ENCODE measurements at places on chromosomes 3 and 15.
A peak's percentile ranks its signal among the peaks of the same experiment; 100 is the strongest.

- DNase-seq, result no peak
Measured at GRCh38 chr3:184022323-184022722, 4.6 kb upstream of the ABCC5 start.

GRCh38 chr3:100269410-100270214, 8.8 kb downstream of the TBC1D23 start:
- DNase-seq, result no peak

GRCh38 chr15:35443376-35443775, 102.6 kb downstream of the DPH6 start:
- no peak for DNase-seq

DNA sequence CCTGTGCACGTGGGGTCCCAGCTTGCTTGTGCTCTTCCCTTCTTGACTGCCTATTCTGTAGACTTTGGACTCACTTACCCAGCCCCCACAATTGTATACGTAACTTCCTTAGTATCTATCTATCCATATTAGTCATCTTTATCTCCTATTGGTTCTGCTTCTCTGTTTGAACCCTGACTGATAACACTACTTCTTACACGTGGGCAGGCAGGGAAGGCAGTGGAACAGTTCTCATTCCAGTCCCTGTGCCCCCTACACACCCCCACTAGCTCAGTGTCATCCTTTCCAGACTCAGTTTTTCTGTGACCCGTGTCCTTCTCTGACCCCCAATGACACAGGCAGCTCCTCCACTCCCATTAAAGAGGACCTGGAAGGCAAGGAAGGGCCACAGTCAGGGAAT, 74.2 kb upstream of the FBN1 start:
- DNase-seq, result no peak

DNA sequence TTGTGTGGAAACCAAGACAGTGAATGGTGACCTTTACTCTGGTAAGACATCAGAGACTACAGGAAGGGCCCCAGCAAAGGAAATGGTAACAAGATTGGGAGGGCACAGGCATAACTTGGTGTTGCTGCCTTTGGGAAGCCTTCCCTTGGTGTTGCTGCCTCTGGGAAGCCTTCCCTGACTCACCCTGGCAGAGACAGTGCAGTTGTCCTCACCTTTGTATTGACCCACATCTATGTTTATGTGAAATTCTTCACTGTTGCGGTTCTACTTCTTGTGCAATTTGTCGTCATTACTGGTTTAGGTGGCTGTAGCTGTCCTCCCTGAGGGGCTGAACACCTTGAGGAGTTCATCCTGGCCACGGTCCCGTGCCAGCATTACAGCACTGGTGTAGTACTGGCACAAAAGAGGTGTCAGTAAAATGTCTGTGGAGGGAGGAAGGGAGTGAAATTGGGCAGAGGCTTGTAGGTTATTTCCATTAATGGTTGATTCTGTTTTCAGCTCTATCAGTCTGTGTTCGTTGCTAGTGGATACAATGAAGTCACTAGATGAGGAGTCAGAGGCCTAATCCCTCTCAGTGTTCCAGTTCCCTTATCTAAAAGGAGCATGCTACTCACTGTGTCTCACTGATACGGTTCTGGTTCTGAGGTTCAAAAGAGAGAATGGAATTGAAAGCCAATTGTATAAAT, 21.6 kb downstream of the IFT122 start:
- no peak for DNase-seq

DNA sequence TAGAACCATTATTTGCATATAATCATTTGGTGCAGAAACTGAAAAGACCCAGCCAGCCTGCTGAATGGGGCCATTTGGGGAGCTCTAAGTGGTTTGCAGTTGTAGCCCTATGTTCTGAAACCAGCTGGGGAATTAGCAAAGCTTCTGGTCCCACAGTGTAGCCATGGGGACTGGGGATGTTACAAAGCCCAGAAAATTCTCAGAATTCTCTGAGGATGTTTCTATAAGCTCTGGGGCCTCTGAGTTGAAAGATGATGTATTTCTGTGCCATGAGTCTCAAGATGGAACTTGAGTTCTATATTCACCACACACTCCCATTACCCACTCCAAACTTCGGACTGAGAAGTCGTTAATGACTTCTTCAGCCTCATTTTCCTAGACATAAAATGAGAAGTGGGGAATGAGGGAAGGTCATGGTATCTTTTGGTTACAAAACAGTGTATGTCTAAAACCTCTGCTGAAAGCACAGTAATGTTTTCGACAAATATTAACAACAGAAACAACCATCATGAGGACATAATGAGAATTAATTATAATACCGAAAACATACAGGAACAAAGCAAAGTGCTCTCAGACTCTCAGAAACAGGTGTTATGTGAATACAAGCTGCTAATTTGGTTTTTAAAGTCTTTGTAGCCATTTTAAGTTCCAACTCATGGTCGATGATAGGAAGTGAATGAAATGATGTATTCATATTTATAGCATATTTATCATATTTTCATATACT, 89.4 kb downstream of the RFTN1 start:
- DNase-seq, result no peak

DNA sequence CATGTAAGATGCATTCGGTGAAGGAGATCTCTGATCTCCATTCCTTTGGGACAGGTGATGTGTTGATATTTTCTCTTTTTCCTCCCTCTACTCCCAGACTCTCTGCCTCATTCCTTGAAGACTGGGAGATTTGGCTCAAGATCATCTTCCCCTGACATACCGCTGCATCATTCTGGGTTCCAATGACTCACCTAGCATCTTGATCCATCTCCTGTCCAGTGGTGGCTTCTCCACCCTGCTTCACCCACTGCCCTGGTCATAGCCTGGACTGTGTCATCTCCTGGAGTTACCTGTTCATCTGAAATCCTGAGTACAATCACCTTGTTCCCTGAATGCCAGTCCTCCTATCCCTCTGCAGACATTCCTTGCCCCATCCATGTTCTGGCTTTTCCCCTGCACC, 57.4 kb upstream of the TRAK1 start:
- DNase-seq, result no peak

- DNase-seq, result no peak
Measured at GRCh38 chr3:70531838-70532489, 219.5 kb upstream of the MDFIC2 start.

GRCh38 chr3:52492059-52492458, 3.1 kb upstream of the STAB1 start:
- no peak for DNase-seq

GRCh38 chr3:172112734-172113120, 73.3 kb downstream of the FNDC3B start:
- no peak for DNase-seq

GRCh38 chr15:67178569-67179210, 75.8 kb downstream of the AAGAB start:
- no peak for DNase-seq

GRCh38 chr3:188860147-188860546, 311.6 kb upstream of the TPRG1 start:
- DNase-seq, result no peak

DNA sequence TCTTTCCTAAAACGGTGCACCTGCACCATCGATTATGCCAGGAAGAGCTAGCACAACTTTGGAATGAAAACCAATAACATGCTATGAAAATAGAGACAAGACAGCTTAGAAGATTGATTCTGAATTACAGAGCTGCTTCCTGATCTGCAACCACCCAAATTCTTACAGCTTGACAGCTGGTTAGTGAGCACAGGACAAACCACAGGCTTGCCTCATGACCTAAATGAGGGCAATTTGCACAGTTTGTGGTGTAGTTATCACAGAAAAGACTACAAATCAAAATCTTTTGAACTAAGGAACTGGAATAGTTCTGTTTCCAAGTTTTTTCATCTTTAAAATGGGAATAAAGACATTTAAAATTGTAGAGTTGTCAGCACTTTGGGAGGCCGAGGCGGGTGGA, 533.5 kb downstream of the NAALADL2 start:
- no peak for DNase-seq

- DNase-seq, result no peak
Measured at GRCh38 chr15:23569151-23569925, 3.9 kb downstream of the MKRN3 start.

GRCh38 chr15:70090436-70091296, 7.1 kb downstream of the TLE3 start:
- no peak for DNase-seq

- DNase-seq, result no peak
Measured at GRCh38 chr3:189567766-189568420, 63.3 kb upstream of the TP63 start.

- no peak for DNase-seq
Measured at GRCh38 chr3:156230278-156230900, 110.0 kb downstream of the KCNAB1 start.

GRCh38 chr3:98788651-98789050, 25.5 kb downstream of the ST3GAL6 start:
- no peak for DNase-seq

DNA sequence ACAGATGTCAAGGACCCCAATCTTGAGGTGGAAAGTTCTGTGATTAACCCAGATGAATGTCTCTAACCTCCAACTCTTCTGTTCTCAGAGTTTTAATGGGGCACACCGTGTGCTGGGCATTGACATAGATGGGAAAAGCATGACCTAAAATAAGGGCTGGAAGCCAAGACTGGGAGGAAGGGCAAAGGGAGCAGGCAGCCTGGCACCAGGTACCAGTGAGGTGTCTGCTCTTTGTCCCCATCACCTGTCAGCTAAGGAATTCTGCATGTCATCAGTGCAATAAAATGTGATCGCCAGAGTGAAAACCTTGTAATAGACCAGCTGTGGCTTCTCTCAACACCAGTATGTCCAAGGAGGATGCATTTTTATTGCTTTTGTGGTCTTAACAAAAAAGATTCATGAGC, 143.5 kb upstream of the TPM1 start:
- no peak for DNase-seq

DNA sequence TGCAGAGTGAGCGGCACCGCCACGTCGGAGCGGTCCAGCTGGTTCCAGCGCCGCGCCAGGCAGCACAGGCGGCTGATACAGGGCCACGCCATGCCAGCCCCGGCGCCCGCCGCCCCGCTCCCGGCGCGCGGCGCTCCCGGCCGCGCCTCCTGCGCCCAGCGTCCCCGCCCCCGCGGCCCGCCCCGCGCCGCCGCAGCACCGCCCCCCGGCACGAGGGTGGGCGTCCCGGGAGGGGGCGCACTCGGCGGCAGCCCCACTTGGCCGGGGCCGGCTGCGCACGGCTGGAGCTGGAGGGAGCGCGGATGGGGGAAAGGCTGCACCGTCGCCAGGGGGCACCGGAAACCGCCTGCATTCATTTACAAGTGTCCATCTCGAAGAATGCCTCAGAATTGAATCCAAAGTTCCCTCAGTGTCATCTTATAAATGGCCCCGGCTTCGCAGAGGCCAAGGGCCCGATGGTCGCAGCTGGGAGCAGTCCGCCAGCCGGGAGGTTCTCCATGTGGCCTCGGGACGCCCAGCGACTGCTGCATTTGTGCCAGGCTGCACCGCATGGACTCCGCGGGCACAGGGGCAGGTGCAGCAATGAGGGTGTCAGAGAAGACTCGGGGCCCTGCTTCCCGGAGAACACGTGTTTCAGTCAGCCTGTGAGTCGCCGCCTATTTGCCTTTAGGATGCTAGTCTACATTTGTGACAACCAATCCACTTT, at the start of gene MAP6D1:
Gene MAP6D1 (minus strand): TSS at position 122 of the 706 bp plus-strand sequence. CDS start 30 bp downstream, at position 92.
- DNase-seq, result peak; percentile 23

GRCh38 chr3:70096376-70097066, 97.0 kb downstream of the SAMMSON start:
- DNase-seq, result no peak

DNA sequence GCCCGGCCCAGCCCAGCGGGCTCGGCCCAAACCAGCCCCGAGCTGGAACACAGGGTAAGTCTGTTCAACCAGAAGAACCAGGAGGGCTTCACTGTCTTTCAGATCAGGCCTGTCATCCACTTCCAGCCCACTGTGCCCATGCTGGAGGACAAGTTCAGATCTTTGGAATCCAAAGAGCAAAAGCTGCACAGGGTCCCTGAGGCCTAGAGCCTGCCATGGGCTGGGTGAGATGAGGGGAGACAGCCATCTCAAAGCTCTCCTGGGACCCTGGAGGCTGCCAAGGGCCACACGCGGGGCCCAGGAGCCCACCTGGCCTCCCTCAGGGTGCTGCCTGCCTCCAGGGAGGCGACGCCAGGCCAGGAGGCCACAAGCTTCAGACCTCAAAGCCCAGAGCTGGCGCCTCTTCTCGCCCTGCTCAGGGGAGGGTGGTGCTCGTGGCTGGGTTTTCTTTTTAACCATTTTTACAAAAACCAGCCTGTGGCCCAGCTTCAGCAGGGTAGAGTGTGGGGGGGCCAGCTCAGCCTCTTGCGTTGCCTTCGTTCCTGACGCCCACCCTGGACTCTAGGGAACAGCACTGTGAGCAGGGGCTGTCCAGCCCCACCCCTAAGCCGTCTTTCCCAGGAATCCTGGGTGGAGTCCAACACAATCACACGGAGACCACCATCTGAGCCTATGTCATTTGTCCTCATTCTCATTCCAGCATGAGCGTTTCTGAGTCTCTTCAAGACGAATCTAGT, 107.0 kb downstream of the ETFA start:
- no peak for DNase-seq

- DNase-seq, result no peak
Measured at GRCh38 chr15:100616700-100617099, 14.3 kb downstream of the ASB7 start.

DNA sequence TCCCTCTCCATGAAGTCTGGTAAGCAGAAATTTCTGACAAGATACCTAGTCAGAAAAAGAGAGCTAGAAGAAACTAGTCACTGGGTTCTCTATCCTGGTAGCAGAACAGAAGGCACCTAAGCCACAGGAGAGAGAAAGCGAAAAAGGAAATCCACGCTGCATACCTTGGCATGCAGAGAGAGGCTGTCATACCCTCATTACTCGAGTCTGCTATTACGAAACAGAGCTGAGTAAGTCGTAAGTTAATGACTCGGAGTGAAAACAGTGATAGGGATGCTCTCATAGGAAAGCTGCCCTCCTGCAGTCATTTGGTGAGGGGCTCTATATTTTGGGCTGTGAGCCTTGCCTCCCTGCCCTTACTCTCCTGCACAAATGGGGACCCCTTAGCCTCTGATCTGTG, 16.2 kb downstream of the CLRN1 start:
- DNase-seq, result no peak

- no peak for DNase-seq
Measured at GRCh38 chr3:122232485-122232884, 49.0 kb downstream of the CASR start.

GRCh38 chr3:156160647-156161046, 40.3 kb downstream of the KCNAB1 start:
- no peak for DNase-seq

DNA sequence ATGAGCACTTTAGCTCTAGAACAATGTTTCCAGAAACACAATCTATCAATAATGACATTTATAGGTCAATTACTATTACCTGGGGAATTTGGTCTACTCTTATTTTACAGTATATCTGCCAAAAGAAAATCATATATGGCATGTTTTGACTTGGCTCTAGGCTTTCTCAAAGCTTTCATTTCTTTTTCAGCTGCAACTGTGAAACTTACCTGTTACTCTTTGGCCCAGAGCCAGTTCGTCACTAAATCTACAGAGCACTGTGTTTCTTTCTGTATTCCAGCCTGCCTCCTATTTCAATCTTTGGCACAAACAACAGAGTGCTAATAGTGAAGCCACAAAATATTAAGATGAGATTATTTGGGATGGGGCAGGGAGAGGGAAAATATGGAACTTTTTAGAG, 76.0 kb downstream of the P2RY1 start:
- no peak for DNase-seq

- DNase-seq, result no peak
Measured at GRCh38 chr3:127153506-127153815, 39.5 kb upstream of the PRR23E start.

Data from iPS DF 19.7 (cell line).